ENCODE measurements at places on chromosomes 6 and 20.

- DNase-seq = no peak
Measured at GRCh38 chr6:137102851-137103492, 58.2 kb upstream of the IL20RA start.

- no peak for DNase-seq
Measured at GRCh38 chr6:64774881-64775280, 932.1 kb downstream of the EYS start.

DNA sequence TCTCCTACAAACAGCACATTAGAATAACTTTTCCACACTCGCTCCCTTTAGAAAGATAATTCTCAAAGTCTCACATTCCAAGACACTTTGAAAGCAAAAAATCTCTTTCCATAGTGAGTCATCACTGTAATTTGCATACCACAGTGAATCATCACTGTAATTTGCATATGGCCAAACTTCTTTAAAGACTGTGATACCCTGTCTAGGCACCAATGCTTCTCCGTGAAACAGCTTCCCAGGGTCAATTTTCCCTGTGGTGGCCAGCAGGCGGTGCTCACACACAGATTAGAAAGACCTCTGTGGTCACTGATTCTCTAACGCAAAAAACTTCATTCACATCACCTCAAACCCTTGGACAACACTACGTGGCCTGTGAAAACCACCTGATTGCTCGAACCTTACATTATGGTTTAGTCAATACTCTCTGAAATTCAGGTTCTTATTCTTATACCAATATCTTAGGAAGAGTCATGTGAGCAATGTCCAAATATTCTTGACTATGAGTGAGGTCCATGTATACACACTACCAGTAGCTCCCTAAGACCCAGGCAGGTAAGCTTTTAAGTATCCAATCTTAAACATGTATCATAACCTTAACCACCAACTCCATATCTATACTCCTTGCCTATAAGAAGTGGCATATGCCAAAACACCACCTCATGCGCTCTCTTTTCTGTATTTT, 78.5 kb upstream of the PHACTR1 start:
- peak; percentile 20 for DNase-seq

DNA sequence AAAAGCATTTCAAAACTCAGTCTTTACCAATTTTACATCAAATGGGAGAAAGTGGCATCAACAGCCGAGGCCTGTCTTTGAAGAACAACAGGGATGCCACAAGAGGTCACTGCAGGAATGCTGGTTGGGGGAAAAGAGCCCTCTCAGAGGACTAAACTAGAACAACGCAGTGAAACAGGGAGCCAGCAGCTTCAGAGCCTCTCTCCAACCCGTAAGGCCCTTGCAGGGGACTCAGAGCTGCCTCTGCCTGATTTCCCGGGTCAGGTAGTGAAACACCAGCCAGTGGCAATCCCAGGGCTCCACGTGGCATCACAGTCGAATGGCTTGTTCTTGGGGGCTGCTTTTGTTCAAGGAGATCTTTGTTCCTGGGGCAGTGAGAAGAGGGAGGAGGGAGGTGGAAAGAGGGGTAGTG, 55.0 kb upstream of the KCNK16 start:
- DNase-seq = no peak

DNA sequence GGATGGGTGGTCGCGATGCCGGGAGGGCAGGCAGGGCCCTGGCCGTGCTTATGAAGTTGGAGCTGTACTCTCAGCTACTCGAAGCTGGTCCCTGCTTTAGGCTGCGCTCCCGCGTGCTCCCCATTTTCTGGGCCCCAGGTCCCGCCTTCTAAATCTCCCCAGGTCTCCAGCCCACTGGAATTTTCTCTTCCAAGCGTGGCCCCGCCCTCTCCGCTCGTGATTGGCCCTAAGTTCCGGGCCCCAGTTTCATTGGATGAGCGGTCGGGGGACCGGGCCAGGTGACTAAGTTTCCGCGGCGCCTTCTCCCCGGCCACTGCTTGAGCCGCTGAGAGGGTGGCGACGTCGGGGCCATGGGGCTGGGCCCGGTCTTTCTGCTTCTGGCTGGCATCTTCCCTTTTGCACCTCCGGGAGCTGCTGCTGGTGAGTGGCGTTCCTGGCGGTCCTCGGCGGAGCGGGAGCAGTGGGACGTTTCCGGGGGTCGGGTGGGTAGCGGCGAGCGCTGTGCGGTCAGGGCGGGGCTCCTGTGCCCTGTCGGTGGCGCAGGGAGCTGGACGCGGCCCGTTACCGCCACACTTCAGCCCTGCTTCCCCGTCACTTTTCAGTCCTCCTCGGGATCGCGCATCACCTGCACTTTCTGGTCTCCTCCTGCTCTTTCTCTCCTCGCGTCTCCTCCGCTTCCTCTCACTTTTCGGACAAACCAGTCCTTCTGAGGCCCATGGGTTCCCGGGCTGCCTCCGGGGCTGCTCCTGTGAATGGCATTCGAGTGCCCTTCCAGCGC, at the start of gene MICA:
MICA (plus strand) TSS at position 313 of the 778 bp plus-strand sequence; CDS start at position 351, 38 bp downstream.
- peak; percentile 71 for DNase-seq

- DNase-seq = no peak
Measured at GRCh38 chr6:139659711-139660110, 285.3 kb upstream of the CITED2 start.
